Activated CD4-positive, alpha-beta T cell treated with anti-CD3 and anti-CD28 coated beads for 36 hours (primary cell): ENCODE measurements at places on chromosomes 7 and 10. TPM values are rescaled to one million over a fixed set of nuclear protein-coding genes. Genes with fewer than 3 reads are reported as not detected.

DNA sequence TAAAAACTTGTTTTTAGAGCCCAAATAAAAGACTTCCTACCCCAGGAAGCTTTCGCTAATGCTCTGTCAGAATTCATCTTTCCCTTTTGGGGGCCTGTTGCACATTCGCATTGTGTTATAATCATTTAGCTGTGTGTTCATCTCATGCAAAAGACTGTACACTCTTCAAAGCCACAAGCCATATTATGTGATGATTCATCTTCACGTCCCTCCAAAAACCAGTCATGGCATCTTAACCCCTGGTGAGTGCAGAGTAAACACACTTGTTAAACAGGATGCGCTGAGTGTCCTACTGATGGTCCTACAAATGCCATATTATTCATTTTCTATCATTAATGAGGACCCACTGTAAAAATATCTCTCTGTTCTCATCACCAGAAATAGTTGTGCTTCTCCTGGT, 235.4 kb downstream of the KIAA1217 start:
- H3K27me3 ChIP-seq, result peaks cover 18% of the 10 kb centered on the region
- H3K4me3 ChIP-seq, result no peak overlapping the region
- DNase-seq, result no peak
- H3K36me3 ChIP-seq, result no peaks in the 10 kb centered on the region
- H3K4me1 ChIP-seq, result peaks cover 2% of the 10 kb centered on the region
- H3K27ac ChIP-seq, result no peak overlapping the region

DNA sequence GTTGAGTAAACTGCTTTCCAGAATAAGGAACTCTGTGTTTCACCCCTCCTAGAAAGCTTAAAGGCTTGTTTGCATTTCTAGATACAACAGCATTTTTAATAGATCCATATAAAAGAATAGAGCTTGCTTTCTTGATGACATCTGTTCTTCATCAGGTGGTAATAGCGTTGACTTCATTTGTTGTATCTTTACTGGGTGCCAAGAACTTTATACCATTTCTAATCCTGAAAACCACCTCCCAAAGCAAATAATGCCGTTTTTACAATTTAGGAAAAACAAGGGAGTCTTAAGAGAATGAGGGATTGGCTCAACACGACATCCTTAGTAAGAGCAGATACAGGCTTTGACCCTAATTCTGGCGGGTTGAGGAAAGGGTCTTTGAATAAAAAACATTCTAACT, 993.4 kb downstream of the TYW1 start:
- no peak overlapping the region for H3K27ac ChIP-seq
- H3K27me3 ChIP-seq, result no peaks in the 10 kb centered on the region
- H3K4me3 ChIP-seq, result no peak overlapping the region

DNA sequence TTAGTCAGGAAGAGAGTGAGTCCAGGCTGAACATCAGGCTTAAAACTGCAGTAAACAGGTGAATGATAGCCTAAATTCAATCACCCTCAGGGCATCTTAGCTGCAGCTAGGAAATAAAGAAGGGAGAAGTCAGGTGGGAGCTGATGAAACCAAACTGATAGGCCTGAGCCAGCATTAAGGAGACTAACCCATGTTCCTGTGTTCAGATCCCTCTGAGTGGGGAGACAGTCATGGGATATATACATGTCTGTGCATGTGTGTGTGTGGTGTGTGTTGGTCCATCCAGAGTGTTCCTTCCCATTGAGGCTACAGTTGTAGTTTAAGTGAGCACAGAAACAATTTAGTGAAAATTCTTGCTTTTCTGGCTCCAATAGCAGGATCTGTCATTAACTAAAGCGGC, 480.9 kb downstream of the PHTF2 start:
- no peak for DNase-seq
- no peak overlapping the region for H3K4me3 ChIP-seq
- H3K27me3 ChIP-seq, result peaks cover 6% of the 10 kb centered on the region
- H3K36me3 ChIP-seq, result no peaks in the 10 kb centered on the region
- H3K4me1 ChIP-seq, result no peaks in the 10 kb centered on the region

GRCh38 chr7:139657725-139658124, 120.1 kb downstream of the HIPK2 start:
- peak overlapping the region; percentile 8 for H3K27ac ChIP-seq
- H3K27me3 ChIP-seq, result no peaks in the 10 kb centered on the region
- peaks cover 2% of the 10 kb centered on the region for H3K36me3 ChIP-seq
- H3K4me1 ChIP-seq, result peaks cover 40% of the 10 kb centered on the region
- no peak for DNase-seq
- no peak overlapping the region for H3K4me3 ChIP-seq

DNA sequence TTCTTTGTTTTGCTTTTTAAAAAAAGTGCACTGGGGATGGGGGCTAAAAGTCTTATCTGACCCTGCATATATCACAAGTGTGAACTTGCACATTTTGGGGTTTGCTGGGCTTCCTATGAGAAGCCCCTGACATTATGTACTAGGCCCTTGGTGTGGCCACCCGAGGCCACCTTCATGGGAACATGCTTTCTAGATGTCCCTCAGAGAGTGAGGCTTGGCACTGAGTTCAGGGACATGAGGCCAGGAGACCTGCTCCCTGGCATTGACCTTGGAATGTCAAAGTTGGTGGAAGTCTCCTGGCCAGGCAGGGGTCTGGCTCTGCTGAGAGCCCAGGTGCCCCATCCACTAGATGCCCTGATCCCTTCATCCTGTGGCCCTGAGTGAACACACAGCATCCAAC, 536.2 kb downstream of the TCERG1L start:
- peaks cover 2% of the 10 kb centered on the region for H3K27me3 ChIP-seq
- no peak overlapping the region for H3K4me3 ChIP-seq
- no peak overlapping the region for H3K27ac ChIP-seq
- no peak for DNase-seq
- no peaks in the 10 kb centered on the region for H3K36me3 ChIP-seq
- no peaks in the 10 kb centered on the region for H3K4me1 ChIP-seq

- no peak for DNase-seq
- no peaks in the 10 kb centered on the region for H3K36me3 ChIP-seq
- H3K4me1 ChIP-seq, result no peaks in the 10 kb centered on the region
- H3K4me3 ChIP-seq, result no peak overlapping the region
- no peak overlapping the region for H3K27ac ChIP-seq
- H3K27me3 ChIP-seq, result no peaks in the 10 kb centered on the region
Measured at GRCh38 chr7:91512958-91513357, 248.7 kb downstream of the FZD1 start.

DNA sequence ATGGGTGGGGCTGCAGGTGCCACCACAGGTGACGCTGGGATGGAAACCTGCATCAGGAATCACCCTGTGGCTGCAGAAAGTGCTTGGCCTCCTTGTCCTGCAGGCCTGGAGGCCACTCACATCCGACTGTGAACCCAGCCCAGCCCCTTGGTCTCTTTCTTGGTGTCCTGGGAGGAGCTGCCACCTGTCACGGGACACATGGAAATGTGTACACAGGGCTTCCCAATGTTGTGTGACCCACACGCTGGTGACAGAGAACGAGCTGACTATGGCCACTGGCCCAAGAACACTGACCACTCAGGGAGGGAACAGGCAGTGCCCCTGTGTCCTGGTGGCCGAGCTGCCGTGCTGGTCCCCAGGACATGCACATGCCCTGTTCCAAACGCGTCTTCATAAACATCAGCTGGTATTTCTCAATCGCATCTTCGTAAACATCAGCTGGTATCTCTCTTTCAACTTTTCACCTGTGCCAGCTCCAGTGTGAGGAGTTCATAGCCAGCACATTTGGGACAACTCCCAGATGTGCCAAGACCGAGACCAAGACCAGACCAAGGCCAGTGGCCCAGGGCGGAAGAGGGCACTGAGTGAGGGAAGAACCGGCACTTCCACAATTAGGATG, 57.9 kb upstream of the INPP5A start:
- H3K36me3 ChIP-seq, result no peaks in the 10 kb centered on the region
- H3K4me3 ChIP-seq, result no peak overlapping the region
- peaks cover 7% of the 10 kb centered on the region for H3K27me3 ChIP-seq
- H3K27ac ChIP-seq, result no peak overlapping the region
- DNase-seq, result peak; percentile 3
- no peaks in the 10 kb centered on the region for H3K4me1 ChIP-seq

DNA sequence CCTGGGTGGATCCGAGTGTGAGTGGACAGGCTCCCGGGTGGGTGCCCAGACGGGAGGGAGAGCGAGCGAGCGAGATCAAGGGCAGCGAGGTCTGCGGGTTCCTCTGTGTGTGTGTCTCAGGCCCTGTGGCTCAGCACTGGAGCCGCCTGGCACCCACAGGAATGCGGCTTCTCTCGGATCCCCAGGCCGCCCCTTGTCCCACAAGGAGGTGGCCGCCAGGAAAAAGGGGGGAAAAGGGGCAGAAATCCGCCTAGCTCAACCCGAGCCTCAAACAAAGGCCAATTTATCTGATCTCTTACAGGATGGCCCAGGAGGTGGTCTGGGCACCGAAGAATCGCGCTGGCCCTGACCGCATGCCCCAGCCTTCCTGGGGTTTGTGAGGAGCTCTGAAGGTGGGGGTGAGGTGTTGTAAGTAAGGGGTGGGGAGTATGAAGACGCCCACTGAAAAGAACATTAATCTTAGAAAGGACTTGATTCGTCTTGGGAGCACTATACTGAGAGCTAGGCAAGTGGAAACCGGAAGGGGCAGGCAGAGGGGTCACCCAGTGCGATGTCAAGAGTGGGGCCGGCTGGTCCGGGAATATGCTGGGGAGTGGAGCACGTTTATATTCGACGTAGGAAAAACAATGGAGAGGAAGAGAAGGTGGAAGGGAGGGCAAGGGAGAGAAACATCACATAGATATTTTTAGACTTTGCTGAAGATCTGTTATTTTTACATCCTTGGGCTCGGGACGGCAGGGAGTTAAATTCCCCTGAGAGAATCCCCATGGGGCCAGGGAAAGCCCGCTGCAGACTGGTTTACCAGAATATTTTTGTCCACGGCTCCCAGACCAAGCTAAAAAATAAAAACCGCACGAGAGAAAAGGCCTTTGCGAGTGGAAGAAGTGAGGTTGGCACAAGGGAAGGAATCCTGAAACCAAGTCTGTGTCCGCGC, 7.2 kb downstream of the DLX5 start:
- H3K27me3 ChIP-seq, result peaks cover 86% of the 10 kb centered on the region
- peaks cover 22% of the 10 kb centered on the region for H3K4me1 ChIP-seq

- H3K4me3 ChIP-seq, result no peak overlapping the region
- DNase-seq, result no peak
- no peak overlapping the region for H3K27ac ChIP-seq
- H3K4me1 ChIP-seq, result no peaks in the 10 kb centered on the region
Measured at GRCh38 chr10:67140641-67141040, 214.8 kb downstream of the LRRTM3 start.

DNA sequence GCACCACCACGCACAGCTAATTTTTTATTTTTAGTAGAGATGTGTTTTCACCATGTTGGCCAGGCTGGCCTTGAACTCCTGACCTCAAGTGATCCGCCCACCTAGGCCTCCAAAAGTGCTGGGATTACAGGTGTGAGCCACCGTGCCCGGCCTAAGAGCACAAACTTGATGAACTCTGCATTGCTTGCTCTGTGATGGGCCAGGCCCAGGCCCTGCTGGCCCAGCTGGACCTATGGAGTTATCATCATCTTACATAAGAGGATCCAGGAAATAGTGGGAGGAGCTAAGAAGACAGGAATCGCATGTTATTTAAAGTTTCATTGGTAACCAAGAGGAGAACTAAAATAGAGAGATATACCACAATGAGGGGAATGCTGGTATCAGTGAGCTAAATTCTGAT, 86.9 kb downstream of the DAGLB start:
- H3K27me3 ChIP-seq, result no peaks in the 10 kb centered on the region
- no peak overlapping the region for H3K27ac ChIP-seq
- H3K4me3 ChIP-seq, result no peak overlapping the region
- no peaks in the 10 kb centered on the region for H3K36me3 ChIP-seq
- DNase-seq, result no peak

DNA sequence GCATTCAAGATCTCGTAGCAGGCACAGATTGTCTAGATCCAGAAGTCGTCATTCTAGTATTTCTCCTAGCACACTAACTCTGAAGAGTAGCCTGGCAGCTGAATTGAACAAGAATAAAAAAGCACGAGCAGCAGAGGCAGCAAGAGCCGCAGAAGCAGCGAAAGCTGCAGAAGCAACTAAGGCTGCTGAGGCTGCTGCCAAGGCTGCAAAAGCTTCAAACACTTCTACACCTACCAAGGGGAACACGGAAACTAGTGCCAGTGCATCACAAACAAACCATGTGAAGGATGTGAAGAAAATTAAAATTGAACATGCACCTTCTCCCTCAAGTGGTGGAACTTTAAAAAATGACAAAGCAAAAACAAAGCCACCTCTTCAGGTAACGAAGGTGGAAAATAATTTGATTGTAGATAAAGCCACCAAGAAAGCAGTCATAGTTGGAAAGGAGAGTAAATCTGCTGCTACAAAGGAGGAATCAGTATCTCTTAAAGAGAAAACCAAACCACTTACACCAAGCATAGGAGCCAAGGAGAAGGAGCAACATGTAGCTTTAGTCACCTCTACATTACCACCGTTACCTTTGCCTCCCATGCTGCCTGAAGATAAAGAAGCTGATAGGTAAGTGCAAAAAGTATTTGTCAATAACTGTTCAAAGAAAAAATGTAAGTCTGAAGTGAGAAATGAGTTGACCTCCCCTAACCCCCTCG, 37.7 kb downstream of the CDK13 start:
- H3K27me3 ChIP-seq, result no peaks in the 10 kb centered on the region
- H3K4me3 ChIP-seq, result peak overlapping the region; percentile 41
- peaks cover 50% of the 10 kb centered on the region for H3K4me1 ChIP-seq
- peaks cover 21% of the 10 kb centered on the region for H3K36me3 ChIP-seq

GPAM gene
- total RNA-seq, result 5.7 TPM

NEURL1 gene
- total RNA-seq, result 2.3 TPM

STEAP1B gene
- not detected for total RNA-seq

AKR1C4 gene
- not detected for total RNA-seq

ELOVL3 gene
- not detected for total RNA-seq

TRIM50 gene
- total RNA-seq, result not detected

SKAP2 gene
- total RNA-seq, result 7.8 TPM

GPR85 gene
- total RNA-seq, result not detected

KIN gene
- 15.0 TPM for total RNA-seq

TUBB8 gene
- not detected for total RNA-seq
